ENCODE measurements at places on chromosomes 2 and 18. TPM values are rescaled to one million over a fixed set of nuclear protein-coding genes. Genes with fewer than 3 reads are reported as not detected.

DNA sequence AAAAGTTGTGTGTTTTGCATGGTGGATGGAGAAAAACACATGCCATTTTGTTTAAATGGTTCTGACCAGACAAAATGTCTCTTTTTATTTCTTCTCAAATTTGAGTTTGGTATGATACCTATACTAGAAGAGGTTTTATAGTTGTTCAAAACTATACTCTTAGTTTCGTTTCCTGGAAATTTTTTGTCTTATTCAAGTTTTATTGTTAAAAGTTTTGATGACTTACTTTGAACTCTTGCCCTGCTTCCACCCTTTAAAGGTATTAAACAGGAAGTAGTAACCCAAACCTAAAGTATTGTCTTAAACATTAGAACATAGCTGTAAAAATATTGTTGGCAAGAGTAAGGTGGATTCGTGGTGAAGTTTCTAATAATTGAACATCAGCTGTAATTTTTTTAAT is 98.2 kb downstream of the BABAM2 start:
- DNase-seq = no peak

Gene CCDC141
- 10.6 TPM for polyA plus RNA-seq

GRCh38 chr2:230492107-230492506 is 76.1 kb downstream of the SP100 start:
- no peak for DNase-seq

DNA sequence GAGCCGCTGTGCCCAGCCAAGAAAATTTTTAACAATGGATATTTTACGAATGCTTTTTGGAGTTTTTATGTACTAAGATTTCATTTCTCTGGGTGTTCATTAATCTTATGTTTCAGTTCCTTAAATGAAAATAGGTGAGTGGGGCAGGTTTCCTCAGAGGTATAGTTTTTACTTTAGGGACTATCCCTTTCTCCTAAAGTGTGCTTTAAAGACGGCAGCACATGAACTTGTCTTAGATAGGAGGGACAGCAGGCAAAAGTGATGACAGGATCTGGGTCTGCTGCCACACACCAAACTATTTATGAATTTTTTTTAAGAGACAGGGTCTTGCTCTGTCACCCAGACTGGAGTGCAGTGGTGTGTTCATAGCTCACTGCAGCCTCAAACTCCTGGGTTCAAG is 8.0 kb upstream of the REL start:
- no peak for DNase-seq

- DNase-seq = peak; percentile 45
Observed at GRCh38 chr2:221571551-221572218, 419 bp downstream of the EPHA4 start.

Measured in heart left ventricle (tissue), 16 donors.